Effector memory CD8-positive, alpha-beta T cell (primary cell): ENCODE measurements at places on chromosomes 11 and 22.

- H3K4me3 ChIP-seq = no peak overlapping the region
- H3K27me3 ChIP-seq = no peaks in the 10 kb centered on the region
- H3K36me3 ChIP-seq = no peaks in the 10 kb centered on the region
- H3K4me1 ChIP-seq = no peaks in the 10 kb centered on the region
- H3K27ac ChIP-seq = no peak overlapping the region
Observed at GRCh38 chr11:70539360-70540095, 141.2 kb downstream of the CTTN start.

DNA sequence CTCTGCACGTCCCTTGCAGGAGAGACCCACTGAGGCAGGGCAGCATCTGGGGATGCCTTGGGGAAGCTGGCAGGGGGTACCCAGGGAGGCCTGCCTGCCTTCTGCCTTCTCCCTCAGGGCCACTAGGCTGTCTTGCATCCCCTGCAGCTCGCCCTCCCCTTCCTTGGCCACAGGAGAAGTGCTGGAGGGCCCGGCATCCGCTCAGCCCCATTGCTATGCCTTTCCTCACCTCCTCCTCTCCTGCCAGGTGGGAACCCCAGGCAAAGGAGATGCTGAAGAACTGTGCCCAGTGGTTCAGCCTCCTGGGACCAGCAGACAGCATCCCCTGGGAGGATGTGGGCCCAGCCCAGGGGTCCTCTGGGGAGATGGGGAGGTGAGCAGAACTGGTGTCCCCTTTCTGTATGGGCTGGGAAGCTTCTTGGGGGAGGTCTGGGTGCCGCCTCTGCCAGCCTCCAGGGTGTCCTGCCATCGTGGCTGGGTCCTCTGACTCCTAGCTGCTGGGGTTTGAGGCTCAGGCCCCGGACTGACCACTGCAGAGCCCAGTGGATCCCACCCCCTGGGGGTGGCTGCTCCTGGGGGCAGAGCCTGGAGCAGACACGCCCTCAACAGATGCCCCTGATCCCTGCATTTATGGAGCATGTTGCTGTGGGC lies 20.6 kb downstream of the MRGPRG start:
- peaks cover 4% of the 10 kb centered on the region for H3K36me3 ChIP-seq
- DNase-seq = no peak
- H3K27me3 ChIP-seq = peaks cover 5% of the 10 kb centered on the region
- H3K27ac ChIP-seq = no peak overlapping the region
- H3K4me3 ChIP-seq = no peak overlapping the region

DNA sequence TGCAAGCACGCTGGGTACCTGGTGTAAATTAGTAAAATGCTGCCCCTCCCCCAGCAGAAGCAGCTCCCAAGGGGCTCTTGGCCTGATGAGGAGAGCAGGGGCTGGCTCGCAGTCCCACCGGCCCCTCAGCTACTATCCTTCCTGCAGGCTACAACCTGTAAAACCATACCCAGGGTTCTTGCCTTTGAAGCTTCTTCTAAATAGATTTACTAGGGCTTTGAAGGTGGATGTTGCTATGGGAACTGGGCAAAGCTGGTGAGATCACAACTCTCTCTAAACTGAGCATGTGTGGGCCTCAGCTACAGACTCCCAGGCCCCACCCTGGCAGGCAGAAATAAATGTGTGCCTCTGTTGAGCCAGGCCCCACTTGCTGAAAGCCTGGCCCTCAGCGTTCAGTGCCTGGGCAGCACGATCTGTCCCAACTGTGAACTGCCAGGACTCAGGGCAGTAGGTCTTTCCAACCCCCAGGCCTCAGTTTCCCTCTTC lies 18.5 kb downstream of the CD5 start:
- peak overlapping the region; percentile 90 for H3K27ac ChIP-seq
- no peaks in the 10 kb centered on the region for H3K27me3 ChIP-seq
- H3K4me3 ChIP-seq = peak overlapping the region; percentile 72
- DNase-seq = no peak
- H3K4me1 ChIP-seq = peaks cover 19% of the 10 kb centered on the region
- peaks cover 68% of the 10 kb centered on the region for H3K36me3 ChIP-seq

DNA sequence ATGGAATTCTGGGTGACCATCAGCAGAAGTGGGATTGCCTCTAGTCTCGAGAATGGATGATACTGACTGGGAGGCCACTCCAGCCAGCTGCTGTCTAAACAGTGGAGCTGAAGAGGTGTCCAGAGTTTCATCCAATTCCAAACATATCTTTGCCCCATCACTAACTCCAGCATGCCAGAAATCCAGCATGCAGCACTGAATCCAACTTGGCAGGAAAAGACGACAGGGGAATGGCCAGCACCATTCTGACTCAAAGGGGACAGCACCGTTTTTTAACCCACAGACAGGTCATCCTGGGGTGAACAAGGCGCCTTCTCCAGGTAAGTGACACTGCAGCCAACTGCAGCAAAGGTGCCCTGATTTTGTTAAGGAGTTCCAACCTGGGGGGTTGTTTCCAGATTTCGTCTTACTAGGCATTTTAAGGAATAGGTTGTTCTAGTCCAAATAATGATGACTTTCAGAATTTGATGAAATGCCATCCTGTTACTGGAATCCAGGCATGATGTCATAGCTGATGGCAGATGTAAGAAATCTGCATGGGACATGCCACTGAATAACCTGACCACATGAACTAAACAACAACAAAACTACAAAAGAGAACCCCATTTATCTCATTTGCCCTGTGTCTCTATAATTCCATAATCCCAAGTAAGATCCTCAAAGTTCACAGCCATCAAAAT lies 32.3 kb downstream of the FEZ1 start:
- H3K4me1 ChIP-seq = no peaks in the 10 kb centered on the region
- DNase-seq = no peak
- H3K27ac ChIP-seq = no peak overlapping the region
- peaks cover 8% of the 10 kb centered on the region for H3K27me3 ChIP-seq

DNA sequence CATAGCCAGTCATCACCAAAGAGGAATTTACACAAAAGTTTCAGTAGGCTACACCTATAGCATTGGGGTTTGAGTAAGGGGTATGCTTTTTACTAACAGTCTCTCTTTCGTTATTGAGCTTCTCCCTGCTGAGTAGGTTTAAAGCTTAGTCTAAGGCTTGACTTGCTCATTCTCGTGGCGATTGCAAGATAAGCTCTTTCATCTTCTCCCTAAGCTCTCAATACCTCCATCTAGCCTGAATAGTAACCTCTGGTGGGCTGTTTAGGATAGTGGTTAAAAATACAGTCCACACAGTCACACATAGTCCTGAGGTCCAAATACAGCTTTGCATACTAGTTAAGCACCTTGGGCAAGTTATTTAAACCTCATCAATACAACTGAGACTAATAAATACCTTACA lies 65.6 kb downstream of the IMMP1L start:
- H3K27me3 ChIP-seq = no peaks in the 10 kb centered on the region
- H3K36me3 ChIP-seq = peaks cover 3% of the 10 kb centered on the region
- no peak for DNase-seq
- H3K27ac ChIP-seq = no peak overlapping the region

DNA sequence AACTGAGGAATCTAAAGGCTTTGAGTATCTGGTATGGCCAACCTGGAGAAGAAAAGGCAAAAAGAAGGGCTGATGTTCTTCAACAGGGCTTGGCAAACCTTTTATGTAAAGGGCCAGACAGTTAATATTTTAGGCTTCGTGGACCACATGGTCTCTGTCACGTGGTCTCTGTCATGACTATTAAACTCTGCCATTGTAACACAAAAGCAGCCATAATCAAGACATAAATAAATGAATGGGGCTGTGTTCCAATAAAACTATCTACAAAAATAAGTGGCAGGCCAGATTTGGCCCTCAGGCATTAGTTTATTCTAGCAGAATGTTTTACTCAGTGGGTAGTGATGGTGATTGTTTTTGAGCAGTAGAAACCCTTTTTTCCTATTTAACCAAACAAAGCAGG lies 483 bp upstream of the ACCSL start:
- H3K4me3 ChIP-seq = no peak overlapping the region
- no peaks in the 10 kb centered on the region for H3K4me1 ChIP-seq
- no peak for DNase-seq

GRCh38 chr11:133526790-133527189 lies 5.5 kb downstream of the OPCML start:
- peaks cover 38% of the 10 kb centered on the region for H3K27me3 ChIP-seq
- H3K4me3 ChIP-seq = no peak overlapping the region
- no peak overlapping the region for H3K27ac ChIP-seq
- no peaks in the 10 kb centered on the region for H3K4me1 ChIP-seq
- DNase-seq = no peak
